Stimulated activated CD8-positive, alpha-beta memory T cell treated with anti-CD3 and anti-CD28 coated beads, Interleukin-4, amount 100 ng/mL, for 4 hours (primary cell): ENCODE measurements at places on chromosomes 5 and 9.

GRCh38 chr5:81763294-81763928 is 12.5 kb upstream of the SSBP2 start:
- DNase-seq = no peak

- DNase-seq = no peak
These were observed 76.9 kb upstream of the ADAMTSL1 start for GRCh38 chr9:18397076-18397475.

DNA sequence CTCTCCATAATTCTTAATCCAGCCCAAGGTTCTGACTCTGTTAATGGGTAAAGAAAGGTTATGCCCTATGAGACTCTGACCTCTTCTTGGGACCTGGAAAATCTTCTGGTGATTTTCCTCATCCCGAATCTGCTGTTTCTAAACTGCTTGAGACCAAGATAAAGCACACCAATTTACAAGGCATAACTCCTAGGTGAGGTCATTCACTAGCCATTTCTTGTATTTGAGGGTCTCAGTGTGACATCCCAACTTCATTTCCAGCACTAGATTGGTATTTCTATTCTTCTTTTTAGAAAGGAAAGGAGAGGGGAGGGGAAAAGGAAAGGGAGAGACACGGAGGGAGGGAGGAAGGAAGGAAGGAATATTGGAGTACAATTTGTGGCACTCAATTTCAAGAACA is 51.6 kb downstream of the SLC1A1 start:
- no peak for DNase-seq

DNA sequence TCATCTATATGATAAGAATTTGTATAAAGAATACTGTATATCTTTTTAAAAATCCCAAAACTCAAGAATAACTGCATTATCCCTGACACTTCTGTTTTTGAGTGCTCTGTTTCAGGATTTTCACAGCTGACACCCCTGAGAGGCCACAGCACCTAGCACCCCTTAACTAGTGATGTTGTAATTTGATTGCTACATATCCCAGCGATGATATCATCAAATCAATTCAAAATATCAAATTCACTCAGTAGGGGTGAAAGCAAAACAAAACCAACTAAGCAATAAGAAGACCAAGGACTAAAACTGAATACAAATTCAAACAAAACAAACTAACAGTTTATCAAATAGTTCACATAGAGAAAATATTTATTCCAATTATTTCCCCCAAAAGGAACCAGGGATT is 184.3 kb downstream of the MCTP1 start:
- no peak for DNase-seq

GRCh38 chr9:37311938-37312708 is 110.4 kb upstream of the GRHPR start:
- DNase-seq = no peak

DNA sequence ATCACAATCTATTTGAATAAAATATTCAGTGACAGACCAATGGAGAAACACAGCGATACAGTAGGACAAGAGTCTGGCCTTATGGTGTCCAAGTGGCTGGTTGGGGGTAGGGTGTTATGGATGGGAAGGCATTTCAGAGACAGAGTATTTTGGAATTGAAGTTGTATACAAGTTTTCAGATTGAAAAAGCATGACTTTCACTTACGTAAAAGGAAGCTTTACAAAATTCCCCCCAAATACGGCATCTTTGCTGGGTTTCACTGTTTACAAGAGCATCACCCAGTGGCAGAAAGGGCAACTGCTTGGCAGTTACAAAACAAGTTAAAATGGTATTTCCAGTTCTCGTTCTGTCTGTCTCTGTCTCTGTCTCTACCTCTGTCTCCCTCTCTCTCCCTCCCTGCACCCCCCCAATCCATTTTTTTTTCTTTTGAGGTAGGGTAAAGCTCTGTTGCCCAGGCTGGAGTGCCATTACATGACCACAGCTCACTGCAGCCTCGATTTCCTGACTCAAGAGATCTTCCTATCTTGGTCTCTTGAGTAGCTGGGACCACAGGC is 86.2 kb downstream of the PTPN3 start:
- no peak for DNase-seq

DNA sequence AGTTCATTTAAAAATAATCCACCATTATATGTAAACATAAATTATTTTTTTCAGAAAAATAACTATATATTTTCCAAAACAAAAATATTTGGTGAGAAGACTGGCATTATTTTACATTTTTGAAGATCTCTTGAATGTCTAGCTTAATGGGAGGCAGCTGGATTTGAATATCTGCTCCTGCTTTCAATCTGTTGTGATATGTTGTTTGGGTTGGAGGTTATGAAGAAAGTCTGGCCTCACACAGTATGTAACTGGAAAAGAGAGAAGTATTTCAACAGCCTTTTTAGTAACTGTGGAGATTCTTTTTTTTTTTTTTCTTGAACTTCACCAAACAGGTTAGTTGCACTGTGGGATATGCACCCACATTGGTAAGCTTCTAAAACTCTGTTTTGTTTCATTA is 84.7 kb upstream of the SLIT3 start:
- no peak for DNase-seq

DNA sequence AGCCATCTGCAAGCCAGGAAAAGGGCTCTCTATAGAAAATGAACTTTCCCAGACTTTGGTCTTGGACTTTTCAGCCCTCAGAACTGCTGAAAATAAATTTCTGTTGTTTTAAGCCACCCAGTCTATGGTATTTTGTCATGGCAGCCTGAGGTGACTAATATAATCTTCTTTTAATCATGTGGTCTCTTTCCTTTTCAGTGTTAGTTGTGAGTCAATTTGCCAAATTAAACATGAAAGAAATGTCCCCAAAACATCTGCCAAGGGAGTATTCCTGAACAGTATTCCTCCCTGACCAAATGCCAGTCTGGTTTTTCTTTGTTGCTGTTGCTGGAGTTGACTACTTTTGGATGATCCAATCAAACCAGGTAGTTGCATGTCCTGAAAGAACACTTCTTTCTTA is 4.7 kb upstream of the YTHDC2 start:
- no peak for DNase-seq

DNA sequence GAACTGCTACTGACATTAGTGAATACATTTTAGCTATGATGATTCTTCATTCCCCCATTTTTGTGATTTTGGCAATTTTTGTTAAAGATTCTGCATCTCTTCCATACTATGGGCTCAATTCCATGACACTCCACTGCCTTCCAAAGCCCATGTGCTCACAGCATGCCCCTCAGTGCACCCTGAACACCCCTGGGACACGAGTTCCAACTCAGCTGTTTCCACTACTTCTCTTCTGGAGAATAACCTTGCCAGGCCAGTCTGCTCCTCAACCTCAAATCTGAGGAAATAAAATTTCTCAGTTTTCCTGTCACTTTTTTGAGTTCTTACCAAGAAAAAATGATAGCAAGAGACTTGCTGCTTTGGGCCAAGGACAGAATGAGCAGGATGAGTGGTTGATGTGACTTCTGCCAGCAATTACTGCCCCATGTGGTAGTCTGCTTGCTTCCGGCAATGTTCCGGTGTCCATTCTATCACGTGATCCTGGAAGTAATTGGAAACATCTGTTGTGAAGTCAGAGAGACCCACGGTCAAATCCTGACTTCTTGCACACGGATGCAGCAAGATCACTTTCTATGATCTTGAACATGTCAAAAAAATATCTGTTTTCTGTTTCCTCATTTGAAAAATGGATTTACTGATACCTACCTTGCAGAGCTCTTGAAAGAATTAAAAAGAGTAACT is 58.3 kb downstream of the EGFLAM start:
- no peak for DNase-seq

- no peak for DNase-seq
These were observed 13.1 kb downstream of the MARCHF6 start for GRCh38 chr5:10366310-10367272.

- DNase-seq = no peak
These were observed 256.3 kb downstream of the SMARCA2 start for GRCh38 chr9:2271426-2271825.

GRCh38 chr9:79120533-79120932 is 451.2 kb upstream of the TLE4 start:
- no peak for DNase-seq

- no peak for DNase-seq
These were observed 129.7 kb downstream of the CDC42SE2 start for GRCh38 chr5:131393498-131393968.

DNA sequence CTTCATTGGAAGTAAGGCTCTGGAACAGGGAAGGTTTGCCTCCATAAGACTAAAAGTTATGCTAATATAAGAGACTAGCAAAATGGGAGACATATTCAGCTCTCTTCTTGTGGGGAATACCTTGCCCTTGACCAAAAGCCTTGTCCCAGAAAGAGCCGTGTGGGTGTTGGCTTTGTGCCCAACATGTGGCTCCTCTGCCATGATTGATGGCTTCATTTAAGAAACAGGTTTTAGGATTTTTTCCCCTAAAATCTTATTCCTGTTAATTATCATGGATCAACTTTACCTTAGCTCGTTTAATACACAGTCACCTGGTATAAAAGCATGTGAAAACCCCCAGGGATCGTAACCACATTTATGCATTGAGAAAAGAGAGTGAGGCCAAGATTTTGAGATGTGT is 38.9 kb downstream of the DOCK8 start:
- DNase-seq = no peak

GRCh38 chr5:180499684-180500083 is 5.5 kb downstream of the CNOT6 start:
- DNase-seq = no peak

DNA sequence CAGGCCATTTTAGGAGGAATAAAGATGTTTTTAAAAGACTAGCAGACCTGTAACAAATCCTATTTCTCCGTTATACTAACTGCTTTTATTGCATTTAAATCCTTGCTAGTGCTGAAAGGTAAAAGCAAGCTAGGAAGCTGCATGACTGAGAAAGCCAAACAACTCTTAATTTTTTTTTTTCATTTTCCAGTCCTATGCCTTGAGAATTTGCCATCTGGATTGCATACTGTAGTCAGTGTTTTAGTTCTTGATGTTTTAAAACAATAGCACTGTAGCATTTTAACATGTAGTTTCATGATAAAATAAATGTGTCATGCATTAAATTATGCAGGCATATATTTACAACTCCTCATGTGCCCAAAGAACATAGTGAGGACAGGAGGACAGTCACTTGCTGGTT is 108.4 kb upstream of the FGF10 start:
- no peak for DNase-seq

GRCh38 chr5:102554082-102554481 is 55.3 kb upstream of the SLCO6A1 start:
- DNase-seq = no peak

DNA sequence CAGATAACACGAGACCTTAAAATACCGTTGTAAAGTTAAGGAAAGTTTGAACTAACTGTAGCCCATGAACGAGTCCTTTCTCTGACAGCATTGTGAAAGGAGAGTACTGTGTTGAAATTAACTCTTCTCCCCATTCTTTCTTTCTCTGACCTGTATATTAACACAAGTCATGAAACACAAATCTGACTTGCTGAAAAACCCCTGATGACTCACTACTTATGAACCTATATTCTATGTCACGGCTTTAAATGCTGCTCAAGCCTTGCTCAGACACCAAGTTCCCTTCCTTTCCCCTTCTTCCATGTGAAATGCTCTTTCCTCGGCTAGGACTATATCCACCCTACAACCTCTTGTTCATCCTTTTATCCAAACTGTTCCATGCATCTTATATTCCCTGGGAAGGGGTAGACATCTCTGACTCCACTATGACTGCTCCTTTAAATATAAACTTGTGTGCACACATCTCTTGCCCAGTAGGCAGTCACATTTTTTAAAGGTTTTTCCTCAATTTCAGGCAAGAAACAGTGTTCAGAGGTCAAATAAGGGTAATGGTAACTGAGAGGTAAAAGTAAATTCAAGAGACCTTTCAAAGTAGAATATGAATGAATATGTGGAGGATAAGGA is 142.9 kb downstream of the NFIB start:
- no peak for DNase-seq

DNA sequence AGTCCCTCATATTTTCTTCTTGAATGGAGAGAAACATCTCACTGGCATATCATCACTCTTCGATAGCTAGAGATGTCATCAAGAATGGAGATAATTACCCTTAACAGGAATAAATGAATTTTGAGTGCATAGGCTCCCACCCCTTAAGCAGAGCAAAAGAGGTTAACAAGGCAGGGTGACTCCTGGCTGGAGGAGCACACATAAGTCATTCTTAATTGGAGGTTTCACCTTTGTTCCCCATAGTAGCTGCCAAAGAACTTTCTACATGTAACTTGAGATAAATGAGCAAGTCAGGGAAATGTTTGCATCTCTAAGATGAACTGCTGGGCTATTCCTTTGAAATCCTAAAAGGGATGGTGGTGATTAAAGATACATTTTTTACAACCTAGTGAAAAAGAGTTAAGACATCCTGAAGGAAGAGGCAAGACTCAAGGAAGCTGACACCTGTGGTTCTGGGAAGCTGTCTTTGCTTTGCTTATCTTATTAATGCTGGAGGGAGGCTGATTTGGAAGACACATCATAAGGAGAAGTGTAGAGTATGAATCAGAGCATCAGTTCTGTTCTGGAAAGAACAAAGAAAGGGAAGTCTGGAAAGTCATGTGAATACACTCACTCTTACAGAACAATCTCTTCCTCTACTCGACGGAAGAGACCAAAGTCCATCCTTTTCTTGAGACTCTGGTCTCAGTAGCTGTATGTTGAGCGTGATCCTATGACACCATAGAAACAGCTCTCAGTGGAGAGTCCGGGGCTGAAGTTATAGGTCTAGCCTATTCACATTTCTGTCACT is 326.3 kb downstream of the OSTF1 start:
- no peak for DNase-seq

- no peak for DNase-seq
These were observed 57.8 kb upstream of the RAI14 start for GRCh38 chr5:34598177-34598794.

- no peak for DNase-seq
These were observed 171.1 kb downstream of the SAXO1 start for GRCh38 chr9:18861609-18862544.

- DNase-seq = no peak
These were observed 17.2 kb upstream of the PRR16 start for GRCh38 chr5:120446901-120447300.

- DNase-seq = no peak
These were observed 50.9 kb upstream of the CEMIP2 start for GRCh38 chr9:71819115-71819739.

GRCh38 chr9:78745331-78745730 is 448.4 kb downstream of the PSAT1 start:
- no peak for DNase-seq

- no peak for DNase-seq
These were observed 86.3 kb upstream of the OTULINL start for GRCh38 chr5:14495301-14495700.

DNA sequence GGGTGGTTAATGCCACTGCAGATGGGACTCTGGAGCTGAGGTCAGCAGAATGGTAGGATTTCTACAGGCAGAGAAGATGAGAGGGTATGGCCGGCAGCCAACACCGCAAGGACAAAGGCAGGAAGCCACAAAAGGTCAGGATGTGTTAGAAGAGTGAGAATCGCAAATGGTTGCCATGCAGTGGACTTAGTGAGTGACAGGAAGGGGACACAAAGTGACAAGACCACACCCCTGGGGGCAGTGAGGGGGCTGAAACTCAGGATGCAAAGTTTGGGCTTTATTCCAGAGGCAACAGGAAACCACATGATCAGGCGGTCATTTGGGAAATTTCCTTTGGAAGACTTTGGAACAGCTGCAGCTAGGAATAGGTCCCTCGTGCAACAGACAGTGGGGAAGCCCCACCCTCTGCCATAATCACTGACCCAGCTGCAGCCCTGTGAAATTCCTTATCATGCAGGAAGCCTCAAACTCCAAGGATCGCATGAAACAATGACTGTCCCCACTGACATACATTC is 14.2 kb upstream of the CCDC180 start:
- DNase-seq = no peak

GRCh38 chr5:173228639-173229381 is 6.2 kb downstream of the NKX2-5 start:
- no peak for DNase-seq
